Activated gamma-delta T cell treated with anti-CD3 and anti-CD28 coated beads, Interleukin-2, amount 50 U/mL, for 16 hours (primary cell): ENCODE measurements at places on chromosomes 7 and 10.

DNA sequence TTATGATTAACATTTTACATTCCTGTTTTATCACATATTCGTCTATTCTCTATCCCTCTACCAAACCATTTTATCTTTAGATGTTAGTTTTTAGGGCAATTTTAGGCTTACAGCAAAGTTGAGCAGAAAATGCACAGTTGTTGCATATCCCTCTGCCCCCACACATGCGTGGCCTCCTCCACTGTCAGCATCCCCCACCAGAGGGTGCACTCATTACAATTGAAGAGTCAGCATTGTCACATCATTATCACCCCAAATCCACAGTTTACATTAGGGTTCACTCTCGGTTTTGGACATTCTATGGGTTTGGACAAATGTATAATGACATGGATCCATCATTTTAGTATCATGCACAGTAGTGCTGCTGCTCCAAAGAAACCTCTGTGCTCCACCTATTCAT lies 86.4 kb downstream of the WDR37 start:
- DNase-seq = no peak

GRCh38 chr10:45378914-45379726 lies 5.1 kb downstream of the ALOX5 start:
- DNase-seq = no peak

DNA sequence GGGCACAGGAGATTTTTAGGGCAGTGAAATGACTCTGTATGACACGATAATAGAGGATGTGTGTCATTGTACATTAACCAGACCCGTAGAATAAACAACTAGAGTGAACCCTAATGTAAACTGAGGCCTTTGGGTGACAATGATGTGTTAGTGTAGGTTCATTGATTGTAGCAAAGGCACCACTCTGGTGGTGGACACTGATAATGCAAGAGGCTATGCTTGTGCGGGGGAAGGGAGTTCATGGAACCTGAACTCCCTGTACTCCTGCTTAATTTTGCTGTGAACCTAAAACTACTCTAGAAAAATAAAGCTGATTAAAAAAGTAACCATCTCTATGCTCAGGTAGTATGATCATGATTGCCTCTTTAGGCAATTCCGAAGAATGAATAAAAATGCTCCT lies 96.3 kb upstream of the VIPR2 start:
- no peak for DNase-seq

- DNase-seq = no peak
Measured at GRCh38 chr10:55348534-55348933, 547.5 kb upstream of the PCDH15 start.

DNA sequence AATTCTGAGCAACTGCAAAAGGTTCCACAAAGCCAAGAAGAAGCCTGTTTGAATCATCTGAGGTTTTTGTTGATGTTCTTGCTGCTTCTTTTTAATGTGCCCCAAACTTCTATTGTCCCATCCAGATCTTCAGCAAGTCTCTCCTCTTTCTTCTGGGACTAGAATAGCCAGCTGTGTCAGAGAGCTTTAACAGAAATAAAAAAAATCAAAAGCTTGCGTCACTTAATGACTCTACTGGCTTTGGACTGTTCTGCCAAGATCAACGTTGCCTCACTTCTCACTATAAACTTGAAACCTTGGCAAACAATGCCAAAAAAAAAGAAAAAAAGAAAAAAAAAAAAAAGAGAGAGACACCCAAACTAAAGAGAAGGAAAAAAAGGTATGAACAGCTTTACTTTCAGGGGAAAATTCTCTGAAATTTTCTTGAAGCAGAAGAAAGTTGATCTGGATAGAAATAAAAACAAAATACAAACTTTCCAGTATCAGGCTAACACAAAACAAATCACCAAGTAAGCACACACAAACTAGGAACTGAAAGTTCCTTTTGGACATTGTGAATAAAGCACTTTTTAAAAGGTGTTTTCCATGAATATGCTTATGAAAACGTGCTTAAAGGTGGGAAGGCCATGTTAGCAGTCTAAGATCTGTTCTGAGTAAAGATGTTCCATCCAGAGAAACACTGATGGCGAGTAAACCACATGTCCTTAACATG lies 14.8 kb downstream of the USP54 start:
- DNase-seq = no peak

GRCh38 chr7:64907641-64908326 lies 4.7 kb downstream of the ZNF273 start:
- no peak for DNase-seq

DNA sequence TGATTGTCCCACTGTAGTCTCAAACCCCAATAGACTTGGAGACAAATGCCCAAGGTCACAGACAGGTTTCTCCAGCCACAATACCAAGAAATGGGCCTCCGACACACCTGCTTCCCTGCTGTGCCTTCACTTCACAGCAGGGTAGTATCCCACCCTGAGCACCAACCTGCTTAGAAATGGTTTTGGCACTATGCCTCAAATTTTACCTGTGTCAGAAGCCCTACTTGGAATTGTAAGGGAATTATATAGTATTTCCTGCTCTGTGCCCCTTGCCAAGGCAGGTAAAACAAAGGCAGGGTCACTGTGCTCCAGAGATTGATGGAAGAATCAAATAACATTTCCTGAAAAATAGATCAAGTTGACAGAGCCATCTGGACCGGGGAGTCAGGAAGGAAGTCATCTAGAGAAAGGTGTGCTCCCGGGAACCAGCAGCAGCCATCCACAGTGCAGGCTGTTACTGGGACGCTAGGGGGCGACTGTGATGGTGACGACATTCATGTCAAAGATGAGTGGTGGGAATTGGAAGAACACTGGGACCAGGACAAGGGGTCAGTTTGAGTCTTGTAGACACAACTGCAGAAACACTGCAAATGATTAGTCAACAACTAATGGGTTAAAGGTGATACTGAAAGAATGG lies 117.8 kb upstream of the AKR1E2 start:
- DNase-seq = no peak

GRCh38 chr10:8617792-8618191 lies 563.3 kb downstream of the GATA3 start:
- DNase-seq = no peak

DNA sequence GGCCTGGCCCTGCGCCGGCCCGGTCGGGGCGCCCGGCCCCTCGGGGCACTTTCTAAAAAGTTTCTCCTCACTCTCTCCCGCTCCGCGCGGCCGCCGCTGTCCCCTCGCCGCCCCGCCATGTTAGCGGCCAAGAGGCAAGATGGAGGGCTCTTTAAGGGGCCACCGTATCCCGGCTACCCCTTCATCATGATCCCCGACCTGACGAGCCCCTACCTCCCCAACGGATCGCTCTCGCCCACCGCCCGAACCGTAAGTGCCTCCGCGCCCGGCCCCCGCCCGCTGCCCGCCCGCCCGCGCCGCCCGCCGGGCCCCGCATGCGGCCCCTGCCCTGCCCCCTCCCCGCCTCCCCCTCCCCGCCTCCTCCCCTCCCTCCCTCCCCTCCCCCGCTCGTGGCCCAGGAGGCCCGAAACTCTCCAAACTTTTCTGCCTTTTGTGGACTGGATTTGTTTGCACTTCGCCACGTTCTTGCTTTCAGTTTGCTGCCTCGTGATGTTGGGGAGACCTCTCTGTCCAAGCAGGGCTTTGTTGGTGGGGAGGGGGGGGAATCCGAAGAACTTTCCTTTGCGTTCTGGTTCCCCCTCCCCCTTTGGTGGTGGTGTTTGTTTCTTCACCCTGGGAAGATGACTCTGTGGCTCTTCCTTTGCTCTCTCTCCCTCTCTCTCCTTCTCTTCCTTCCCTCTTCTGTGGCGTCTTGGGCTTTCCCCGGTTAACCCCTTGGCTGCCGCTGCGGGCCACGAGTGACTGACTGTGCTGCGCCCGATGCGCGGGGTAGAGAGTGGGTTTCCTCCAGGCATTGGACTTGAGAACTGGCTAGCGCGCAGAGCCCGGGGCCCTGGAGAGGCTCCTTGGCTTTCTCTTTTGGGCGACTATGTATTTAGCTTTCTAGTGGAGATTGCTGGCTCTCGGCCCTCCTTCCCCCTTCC lies 1.6 kb downstream of the TCF7L2 start:
- DNase-seq = no peak

- DNase-seq = no peak
Measured at GRCh38 chr10:109875151-109875568, 48.2 kb downstream of the XPNPEP1 start.

DNA sequence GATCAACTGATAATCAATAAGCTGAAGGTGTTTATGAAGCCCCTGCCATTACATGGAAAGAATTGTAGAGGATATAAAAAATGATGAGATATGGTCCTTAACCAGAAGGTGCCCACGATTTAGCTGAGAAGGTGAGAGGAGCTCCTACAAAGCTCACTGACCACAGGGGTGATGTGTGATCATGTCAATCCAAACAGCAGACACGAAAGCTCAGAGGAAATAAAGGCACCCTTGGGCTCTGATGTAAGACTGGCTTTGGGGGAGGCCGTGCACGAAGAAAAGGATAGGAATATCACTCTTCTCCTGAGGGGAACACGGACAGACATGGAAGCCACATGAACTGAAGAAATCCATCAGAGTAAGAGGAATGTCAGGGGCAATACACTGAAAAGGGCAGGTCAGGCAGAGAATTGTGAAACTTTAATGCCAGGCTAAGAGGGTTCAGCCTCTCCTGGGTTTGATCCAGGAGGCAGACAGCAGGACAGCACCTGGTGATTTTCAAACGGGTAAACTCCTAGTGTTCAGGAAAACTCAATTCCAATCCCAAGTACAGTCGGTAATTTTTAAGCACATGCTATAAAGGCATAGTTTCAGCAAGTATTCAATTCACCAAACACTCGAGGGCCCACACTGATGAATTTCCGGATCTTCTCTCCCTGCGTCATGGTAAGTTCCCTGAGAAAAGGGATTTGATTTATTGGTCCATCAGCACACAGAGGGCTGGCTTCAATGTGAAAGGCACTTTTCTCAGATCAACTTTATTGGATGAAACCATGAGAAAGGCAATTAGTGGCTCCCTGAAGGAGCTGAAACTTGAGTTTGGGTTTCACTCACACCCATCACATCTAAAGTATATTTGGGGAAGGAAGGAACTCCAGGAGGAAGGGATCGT lies 163.8 kb downstream of the PRPF18 start:
- DNase-seq = no peak

- DNase-seq = no peak
Measured at GRCh38 chr10:36381748-36382147, 739.7 kb upstream of the FZD8 start.
